Mammary epithelial cell (primary cell): ENCODE measurements at places on chromosomes 7 and 10. TPM values are rescaled to one million over a fixed set of nuclear protein-coding genes. Genes with fewer than 3 reads are reported as not detected.
A peak's percentile ranks its signal among the peaks of the same experiment; 100 is the strongest.

- DNase-seq = no peak
Measured at GRCh38 chr10:104057717-104058116, 28.0 kb downstream of the COL17A1 start.

DNA sequence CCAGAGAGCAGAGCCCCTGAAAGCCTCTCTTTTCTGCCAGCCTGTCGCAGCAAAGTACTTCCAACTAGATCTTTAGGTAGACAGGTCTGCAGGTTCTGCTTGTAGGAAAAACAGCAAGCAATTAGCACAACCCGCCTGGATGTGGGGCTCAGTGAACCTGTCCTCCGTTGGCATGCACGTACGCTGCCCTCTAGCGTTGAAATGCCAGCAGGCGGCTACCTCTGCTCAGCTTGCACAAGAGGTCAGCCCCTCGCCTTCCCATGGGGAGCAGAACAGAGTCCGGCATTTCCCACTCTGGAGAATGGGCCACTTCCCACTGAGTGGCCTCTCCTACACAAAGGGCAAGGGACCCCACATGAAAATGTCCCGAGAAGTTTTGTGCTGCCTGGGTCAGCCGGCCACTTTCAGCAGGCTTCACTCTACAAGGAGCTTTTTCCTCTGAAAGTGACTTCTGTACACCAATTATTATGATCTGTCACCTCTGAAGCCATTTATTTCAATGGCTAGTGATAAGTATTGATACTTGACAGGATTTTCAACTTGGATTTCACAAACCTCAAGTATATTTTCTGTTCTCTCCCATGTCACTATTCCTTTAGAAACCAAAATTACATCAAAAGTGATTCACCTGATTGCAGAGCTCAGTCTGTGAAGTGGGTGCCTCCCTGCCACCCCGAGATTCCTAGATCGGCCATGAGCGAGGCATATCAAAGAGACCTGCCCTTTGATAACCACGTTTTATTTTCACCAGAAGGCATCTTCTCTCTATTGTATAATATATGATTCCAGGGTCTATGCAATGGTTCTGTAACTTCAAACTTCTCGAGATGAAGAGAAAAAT, 56.7 kb downstream of the JCAD start:
- peak; percentile 67 for DNase-seq

DNA sequence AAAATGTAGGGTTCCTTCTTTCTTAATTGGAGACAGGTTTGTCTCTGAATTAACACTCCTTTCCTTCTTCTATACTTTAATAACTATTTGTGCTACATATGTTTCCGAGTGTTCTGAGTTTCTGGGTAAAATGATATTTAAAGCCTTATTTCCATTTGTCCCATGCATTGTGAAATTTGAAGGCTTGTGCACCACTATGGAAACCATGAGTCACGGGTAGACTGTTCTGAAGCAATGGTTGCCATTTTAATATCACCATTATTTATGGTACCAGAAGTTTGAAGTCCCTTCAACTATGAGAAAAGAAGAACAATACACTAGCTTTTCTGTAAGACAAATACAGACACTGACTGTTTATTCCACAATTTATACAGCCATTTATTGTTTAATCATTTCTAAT, 44.7 kb upstream of the ZEB1 start:
- DNase-seq = no peak

DNA sequence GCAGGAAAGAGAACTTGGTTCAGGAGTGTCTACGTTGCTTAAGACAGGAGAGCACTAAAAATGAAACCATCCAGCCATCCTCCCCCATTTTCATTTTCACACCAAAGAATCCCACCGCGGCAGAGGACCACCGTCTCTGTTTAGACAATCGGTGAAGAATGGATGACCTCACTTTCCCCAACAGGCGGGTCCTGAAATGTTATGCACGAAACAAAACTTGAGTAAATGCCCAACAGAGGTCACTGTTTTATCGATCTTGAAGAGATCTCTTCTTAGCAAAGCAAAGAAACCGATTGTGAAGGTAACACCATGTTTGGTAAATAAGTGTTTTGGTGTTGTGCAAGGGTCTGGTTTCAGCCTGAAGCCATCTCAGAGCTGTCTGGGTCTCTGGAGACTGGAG, 1.4 kb upstream of the IL6 start:
- no peak for DNase-seq

DNA sequence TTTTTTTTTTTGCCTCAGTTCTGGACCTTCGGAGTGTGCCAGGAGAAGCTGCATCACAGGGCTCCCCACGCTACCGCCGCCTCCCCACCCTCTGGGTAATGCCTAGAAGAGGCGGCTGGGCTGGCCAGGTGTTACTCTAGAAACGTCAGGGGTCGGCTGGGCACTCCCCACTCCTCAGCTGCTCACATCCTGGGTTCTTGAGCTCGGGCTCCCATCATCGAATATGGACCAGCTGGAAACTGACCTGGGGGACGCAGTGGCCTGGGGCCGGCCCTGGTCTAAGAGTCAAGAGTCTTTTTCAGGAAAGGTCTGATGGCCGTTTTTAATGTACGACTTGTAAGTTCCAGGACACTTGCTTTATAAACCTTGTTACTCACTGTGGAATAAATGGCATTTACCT, 326.5 kb downstream of the WDR37 start:
- no peak for DNase-seq

GRCh38 chr7:148142660-148143248, 447.8 kb upstream of the C7orf33 start:
- peak; percentile 9 for DNase-seq

- no peak for DNase-seq
Measured at GRCh38 chr10:19605806-19606205, 210.4 kb upstream of the PLXDC2 start.

GRCh38 chr10:29315814-29316213, 26.9 kb downstream of the LYZL1 start:
- no peak for DNase-seq

DNA sequence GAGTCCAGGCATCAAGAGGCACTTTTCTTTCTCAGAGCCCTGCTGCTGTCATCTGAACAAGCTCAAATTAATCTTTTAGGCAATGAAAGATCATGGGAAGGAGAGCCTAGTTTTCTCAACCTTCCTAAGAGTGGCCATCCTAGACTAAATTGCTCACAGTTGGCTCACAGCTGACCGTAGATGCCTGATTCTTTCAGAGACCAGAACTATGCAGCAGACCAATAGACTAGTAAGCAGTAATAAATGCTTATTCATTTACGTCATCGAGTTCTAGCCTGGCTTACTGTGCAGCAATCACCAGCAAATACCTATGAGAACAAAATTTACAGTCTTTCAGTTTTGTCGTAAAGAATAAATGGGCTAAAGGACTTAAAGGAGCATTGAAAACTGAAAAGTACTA, 602.9 kb upstream of the GHITM start:
- DNase-seq = no peak

DNA sequence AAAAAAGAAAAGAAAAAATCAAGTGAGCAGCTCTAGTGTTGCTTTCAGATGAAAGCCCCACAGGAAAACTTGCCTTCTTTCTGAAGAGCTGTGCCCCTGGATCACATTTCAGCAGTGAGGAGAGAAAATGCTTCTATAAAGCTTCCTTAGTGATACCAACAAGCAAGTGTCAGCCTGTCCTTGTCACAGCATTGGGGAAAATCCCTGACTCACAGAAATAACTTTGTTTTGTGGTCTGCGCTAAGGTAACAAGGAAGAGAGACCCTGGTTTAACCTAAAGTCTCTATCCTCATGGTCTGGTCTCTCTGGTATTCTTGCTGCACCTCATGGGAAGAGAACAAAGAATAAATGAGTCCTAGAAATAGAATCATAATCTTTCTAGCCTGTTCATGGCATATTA, 885.2 kb upstream of the SORCS1 start:
- DNase-seq = peak; percentile 63

Gene MYPN
- 3.0 TPM for total RNA-seq

Gene NEUROG3
- not detected in 2 replicates for total RNA-seq

Gene GPER1
- 0.45 TPM in 1 of 2 replicates, not detected in the other for total RNA-seq

Gene PLPP4
- 0.35 and 0.48 TPM in 2 replicates for total RNA-seq

Gene CRHR2
- not detected for total RNA-seq

Gene GJD4
- total RNA-seq = not detected in 2 replicates

Gene NCOA4
- total RNA-seq = 91.2 and 94.2 TPM in 2 replicates

Gene CDNF
- total RNA-seq = 1.5 and 2.3 TPM in 2 replicates

Gene CHST15
- 61.0 TPM for total RNA-seq
